RWPE1 (cell line): ENCODE measurements at places on chromosomes 6 and 20.

- peak; percentile 92 for DNase-seq
These were observed 72.4 kb upstream of the BACH2 start for GRCh38 chr6:90369024-90369519.

DNA sequence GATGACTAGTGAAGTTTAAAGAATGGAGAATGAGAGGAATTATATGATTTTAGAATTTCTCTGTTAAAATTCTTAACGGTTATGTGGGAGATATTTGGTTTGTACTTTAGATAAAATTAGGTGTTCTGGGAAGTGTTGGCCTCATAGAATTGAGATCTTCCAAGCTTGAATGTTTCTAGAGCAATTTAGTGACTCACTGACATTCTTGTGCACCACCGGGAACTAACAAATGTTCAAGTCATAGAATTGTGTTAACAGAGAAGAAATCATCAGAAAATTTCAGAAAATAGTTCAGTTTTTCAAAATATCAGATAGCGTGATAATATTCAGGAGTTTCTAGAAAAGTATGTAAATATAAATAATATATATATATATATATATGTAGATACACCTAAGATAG lies 67.9 kb upstream of the BMP5 start:
- no peak for DNase-seq

DNA sequence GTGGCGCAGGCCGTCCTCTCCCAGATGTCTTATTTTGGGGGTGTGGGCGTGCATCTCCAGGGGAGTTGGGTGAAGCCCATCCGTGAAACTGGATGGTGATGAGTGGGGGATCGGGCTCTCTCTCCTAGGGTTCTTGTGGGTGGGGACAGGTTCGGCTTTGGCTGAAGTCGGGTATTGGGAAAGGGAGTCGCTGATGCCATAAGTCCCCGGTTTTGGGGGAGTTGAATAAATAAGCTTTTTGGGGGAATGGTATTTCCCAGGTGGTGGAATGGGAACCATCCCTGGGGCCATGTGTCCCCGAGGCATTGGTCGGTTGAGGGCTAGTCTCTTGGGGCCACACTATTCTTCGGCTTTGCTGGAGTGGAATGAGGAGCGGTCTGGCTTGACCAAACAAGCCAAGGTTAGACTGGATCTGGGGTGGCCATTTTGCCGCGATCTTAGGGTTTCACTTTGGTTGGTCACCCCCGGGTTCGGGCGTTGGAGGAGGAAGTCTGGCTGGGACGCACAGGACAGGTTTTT lies 481 bp downstream of the ZNF133 start:
- peak; percentile 39 for DNase-seq

DNA sequence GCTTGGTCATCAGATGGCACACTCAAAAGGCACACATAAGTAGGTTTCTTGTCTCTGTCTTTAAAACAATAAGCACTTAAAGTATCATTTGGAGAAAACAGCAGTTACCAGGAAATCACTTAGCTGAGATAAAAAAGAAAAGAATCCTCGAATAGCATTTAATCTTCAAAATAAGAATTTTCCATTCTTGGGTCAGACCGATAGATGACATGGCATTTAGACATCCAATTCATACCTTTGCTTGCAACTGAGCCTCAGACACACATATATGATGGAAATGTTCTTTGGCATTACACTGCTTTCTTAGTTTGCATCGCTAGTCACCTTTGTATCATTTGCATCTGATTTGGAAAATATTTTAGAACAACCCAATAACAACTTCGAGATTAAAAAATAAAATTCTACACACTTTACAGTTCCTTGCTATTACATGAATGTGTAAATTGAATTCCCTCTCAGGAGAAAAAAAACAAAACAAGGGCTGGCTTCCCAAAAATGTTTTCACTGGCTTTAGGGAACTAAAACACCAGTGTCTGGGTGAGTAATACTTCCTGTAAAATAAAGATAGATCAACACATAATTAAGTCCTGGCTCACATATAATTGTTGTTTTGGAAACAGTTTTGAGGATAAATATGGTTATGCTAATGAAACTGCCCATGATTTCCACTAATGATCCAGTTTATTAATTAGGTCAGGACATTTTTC lies 1.3 kb upstream of the RNF217 start:
- DNase-seq = no peak

DNA sequence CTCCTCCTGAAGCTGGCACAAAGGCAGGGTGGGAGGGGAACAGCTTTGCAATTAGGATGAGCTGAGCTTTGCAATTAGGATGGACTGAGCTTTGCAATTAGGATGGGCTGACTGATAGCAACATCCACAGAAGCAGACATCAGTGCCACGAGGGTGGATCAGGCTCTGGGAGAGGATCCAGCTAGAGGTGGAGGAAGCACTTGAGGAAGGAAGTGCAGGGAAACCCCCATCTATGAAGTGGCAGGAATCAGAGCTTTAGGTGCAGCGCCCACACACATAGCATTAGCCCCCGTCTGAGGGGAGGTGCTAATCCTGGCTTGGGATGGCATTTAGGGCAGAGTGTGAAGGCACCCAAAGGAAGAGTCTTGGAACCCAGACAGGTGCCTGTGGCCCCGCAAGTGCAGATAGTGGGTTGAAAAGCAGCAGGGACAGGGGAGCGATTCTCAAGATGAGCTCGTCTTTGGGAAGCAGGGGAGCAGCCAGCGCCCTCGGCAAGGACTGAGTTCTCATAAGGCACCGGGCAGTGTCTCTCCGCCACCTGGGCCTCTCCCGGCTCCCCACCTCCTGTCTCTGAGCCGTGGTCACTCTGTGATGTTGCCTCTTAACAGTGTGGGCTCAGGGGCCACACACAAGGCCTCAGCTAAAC lies 12.0 kb upstream of the THBS2 start:
- no peak for DNase-seq
